ENCODE measurements at places on chromosomes 4 and X. TPM values are rescaled to one million over a fixed set of nuclear protein-coding genes. Genes with fewer than 3 reads are reported as not detected.

DNA sequence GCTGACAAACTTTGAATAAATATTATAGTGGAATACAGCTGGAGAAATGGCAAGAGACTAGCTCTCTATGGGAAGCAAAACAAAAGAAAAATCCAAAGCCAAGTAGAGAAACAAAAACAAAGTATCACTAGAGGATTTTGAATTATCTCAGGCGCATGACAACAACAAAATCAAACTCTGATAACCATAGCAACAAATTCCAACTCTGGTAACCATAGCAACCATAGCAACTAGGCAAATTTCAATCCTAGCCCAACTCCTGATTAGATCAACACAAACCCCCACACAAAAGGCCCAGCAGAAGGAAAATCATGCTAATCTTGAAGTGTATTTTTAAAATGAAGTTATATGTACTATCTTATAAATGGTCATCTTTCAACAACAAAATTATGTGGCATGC, 98.4 kb upstream of the MAGEE2 start:
- DNase-seq = no peak

DNA sequence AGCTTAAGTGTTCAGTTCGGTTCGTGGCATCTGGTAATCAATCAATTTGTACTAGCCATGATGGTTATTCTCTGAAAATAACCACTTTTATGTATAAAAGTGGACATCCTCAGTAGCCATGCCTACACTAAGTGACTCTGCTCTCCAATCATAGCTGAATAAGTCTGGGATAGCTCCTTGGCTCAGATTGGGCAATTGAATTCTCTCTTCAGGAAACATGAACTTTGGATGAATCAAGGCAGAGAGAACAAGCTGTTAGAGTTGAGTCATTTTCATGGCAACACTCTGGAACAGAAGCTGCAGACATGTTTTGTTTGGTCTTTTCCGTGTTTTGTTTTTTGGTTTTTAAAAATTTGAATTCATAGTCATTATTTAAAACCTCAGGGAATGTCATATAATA, 66.8 kb upstream of the TMEM164 start:
- DNase-seq = no peak

GRCh38 chr4:126800575-126801141, 832.1 kb upstream of the INTU start:
- DNase-seq = peak; percentile 13

GRCh38 chrX:11159149-11159548, 48.0 kb downstream of the HCCS start:
- DNase-seq = no peak

VCX2 gene
- not detected for polyA plus RNA-seq

GRCh38 chrX:97705936-97706335, 822.2 kb downstream of the RPA4 start:
- no peak for DNase-seq

Data from hindlimb muscle (tissue), 1 donor.